Activated CD8-positive, alpha-beta T cell treated with anti-CD3 and anti-CD28 coated beads, Interleukin-2, amount 10 ng/mL, durations not matched to agents 7 days and 5 days (primary cell): ENCODE measurements at places on chromosomes 5 and 9. TPM values are rescaled to one million over a fixed set of nuclear protein-coding genes. Genes with fewer than 3 reads are reported as not detected.

DNA sequence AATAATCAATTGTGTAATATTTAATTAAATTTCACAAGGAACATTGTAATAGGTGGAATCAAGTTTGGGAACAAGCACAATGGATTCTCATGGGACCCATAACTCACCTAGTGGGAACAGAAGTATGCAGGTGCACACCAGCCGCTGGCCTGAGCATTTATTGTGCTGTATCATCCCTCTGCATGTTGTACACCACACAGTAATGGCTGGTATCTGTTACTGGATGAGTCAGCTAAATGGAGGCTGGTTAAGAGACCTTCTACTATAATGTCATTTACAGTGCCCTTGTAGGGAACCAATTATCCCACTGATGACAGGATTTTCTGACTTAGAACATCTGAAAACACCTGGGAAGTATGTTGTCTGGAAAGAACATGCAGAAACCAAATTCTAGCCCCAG, 3.2 kb upstream of the MAP3K1 start:
- no peak for DNase-seq

Gene MPDZ
- total RNA-seq: not detected

DNA sequence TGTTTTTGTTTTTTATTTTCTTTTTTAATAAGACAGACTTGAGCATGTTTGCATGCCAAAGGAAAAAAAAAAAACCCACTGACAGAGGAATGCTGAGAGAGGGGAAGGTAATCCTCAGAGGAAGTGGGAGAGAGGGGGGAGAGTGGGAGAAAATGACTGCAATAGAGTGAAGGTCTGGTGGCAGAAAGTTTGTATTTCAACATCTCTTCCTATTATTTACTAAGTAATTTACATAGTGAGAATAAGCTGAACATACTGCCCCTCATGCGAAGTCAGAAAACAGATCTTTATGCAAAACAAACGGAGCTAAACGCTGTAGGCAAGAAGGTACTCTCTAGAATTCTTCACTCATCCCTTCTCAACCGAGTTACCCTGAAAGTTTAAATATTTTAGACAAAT, 45.0 kb downstream of the ELL2 start:
- DNase-seq: no peak

Gene BHMT
- not detected for total RNA-seq

- no peak for DNase-seq
These were observed 627.1 kb downstream of the EFNA5 start for GRCh38 chr5:107043665-107044064.

GRCh38 chr5:15010936-15011335, 139.4 kb upstream of the ANKH start:
- DNase-seq: no peak

Gene FOXD4
- total RNA-seq: not detected

Gene MORN5
- not detected for total RNA-seq

GRCh38 chr9:26264709-26265601, 586.7 kb upstream of the TUSC1 start:
- no peak for DNase-seq

Gene PCDHB2
- total RNA-seq: not detected

Gene ROPN1L
- 2.2 TPM for total RNA-seq

DNA sequence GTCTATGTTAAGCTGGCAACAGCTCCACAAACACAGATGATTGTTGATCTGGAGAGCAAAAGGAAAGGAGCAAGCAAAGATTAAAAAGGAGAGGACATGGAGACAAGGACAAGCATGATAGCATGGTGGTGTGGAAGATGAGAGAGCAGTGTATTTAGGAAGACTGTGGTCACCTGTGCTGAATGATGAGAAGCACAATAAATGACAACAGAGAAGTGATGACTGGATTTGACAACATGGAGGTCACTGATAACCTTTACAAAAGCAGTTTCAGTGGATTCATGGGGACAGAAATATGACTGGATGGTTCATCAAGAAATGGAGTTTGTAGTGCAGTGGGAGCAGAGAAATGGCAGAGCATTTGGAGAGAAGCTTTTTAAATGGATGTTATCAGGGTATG, 20.2 kb downstream of the TTC33 start:
- DNase-seq: no peak

- DNase-seq: no peak
These were observed 79.4 kb downstream of the SPTLC1 start for GRCh38 chr9:92035687-92036410.

- DNase-seq: no peak
These were observed 1.7 kb upstream of the PLPPR1 start for GRCh38 chr9:101026824-101027223.

Gene SPOCK1
- total RNA-seq: not detected

- DNase-seq: no peak
These were observed 80.1 kb downstream of the EGFLAM start for GRCh38 chr5:38338455-38338854.

DNA sequence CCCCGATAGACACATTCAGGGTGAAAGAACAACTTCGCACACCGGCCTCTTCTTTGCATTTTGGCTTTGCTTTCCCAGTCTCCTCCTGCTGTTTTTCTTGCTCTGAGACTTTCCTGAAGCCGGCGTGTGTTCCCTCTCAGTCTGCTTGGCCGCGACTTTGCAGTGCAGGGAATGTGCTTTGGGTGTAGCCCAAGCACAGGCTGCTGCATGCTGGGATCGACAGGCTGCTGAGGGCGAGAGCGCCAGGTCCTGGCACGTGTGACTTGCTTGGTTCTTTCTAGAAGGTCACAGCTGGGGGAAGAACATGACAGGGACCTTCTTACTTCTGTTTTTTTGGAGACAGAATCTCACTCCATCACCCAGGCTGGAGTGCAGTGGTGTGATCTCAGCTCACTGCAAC, 40.6 kb downstream of the TENT4A start:
- no peak for DNase-seq

GRCh38 chr9:105278751-105279150, 34.3 kb downstream of the SLC44A1 start:
- DNase-seq: no peak

- DNase-seq: no peak
These were observed 154.7 kb downstream of the ATP10B start for GRCh38 chr5:160697281-160697680.

DNA sequence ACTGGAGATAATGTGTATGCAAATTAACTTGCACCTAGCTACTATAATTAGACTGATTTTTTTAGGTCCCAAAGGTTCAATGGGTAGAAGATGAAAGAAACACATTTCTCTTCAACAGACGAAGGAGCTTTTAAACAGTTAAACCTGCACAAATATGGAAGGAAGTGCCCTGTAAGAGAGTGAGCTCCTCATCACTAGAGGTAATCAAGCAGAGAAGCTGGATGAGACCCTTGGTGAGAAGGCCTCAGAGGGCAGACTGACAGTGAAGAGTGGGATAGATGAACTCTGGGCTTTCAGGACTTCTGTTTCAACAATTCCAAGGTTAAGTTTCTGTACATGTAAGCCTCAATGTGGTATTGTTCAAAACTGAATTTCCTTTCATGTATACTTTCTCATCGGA, 23.2 kb downstream of the PTPN3 start:
- no peak for DNase-seq

DNA sequence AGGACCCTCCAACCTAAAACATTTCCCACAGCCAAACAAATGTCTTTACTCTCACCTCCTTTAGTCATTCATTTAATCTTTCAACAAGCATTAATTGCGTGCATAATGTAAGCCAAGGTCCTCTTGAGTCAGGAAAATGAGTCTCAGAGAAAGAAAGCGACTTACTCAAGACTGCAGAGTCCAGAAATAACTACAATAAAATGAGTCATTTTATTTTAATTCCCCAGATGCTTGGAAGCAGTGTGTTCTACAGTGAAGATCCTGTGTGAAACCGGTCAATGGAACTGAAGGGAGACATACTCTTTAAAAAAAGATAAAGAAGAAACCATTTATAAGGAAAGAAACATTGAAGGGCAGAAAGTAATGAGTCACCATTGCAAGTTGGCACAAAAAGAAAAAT, 513.7 kb downstream of the CDK5RAP2 start:
- DNase-seq: no peak

DNA sequence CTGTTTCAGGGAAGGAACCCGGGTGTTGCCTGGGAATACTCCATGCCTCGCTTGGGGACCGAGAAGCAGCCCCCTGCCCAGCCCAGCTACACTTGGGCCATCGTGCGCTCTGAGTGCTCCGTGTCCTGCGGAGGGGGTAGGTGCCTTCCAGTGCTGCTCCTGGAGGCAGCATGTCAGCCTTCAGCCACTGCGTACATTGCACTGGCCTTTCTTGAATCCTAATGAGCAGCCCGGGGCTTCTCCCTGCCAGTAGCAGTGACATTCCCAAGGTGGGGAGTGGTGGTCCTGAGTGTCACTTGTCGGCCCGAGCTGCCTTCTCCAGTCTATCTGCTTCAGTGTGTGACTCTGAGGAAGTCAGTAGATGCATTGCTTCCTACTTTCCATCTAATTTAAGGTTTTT, 101.9 kb downstream of the ADAMTS16 start:
- DNase-seq: no peak

GRCh38 chr5:105684799-105685198, 1985.9 kb downstream of the EFNA5 start:
- DNase-seq: no peak

Gene SPATA31A3
- total RNA-seq: not detected

Gene GABRP
- not detected for total RNA-seq

DNA sequence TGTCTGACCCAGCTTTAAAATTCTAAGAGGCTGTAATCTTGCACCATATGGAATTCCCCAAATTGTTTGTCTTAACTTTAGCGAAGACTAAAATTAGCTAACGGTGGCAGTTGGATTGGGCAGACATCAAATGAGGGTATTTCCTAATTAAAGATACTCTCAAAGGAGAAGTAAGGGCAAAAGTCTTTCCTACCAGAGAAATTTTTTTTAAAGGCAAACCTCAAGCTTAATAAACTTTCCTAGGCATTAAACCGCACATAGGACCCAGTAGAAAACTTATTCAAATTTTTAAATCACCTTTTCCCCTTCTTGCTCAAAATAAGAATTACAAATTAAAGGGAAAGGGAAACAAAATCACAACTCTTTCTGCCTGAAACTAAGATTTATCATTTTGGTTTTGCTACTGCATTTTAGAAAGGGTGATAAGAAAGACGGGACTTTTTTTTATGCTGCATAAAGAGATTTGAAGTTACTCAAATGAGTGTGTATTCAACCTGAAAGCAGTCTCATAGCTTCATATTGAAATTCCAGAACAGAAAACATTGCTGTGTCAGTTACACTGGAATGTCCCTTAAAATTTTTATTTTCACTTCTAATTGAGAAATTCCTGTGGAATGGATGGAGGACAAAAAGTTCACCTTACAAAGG, 189.1 kb upstream of the PTGER4 start:
- DNase-seq: no peak

Gene ASS1
- 1.8 TPM for total RNA-seq

DNA sequence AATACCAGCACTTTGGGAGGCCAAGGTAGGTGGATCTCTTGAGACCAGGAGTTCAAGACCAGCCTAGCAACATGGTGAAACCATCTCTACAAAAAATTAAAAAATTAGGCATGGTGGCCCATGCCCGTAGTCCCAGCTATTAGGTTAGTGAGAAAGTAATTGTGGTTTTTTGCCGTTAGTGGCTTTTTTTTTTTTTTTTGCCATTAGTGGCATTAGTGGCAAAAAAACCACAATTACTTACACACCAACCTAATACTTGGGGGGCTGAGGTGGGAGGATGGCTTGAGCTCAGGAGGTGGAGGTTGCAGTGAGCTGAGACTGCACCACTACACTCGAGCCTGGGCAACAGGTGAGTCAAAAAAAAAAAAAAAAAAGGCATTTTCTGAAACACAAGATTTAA, 27.8 kb downstream of the MLANA start:
- no peak for DNase-seq

- no peak for DNase-seq
These were observed 11.1 kb downstream of the UBAP2 start for GRCh38 chr9:34037626-34038025.

- DNase-seq: no peak
These were observed 93.9 kb upstream of the DMRT1 start for GRCh38 chr9:747567-747966.

Gene SPINK1
- total RNA-seq: not detected

Gene PRRT1B
- not detected for total RNA-seq

DNA sequence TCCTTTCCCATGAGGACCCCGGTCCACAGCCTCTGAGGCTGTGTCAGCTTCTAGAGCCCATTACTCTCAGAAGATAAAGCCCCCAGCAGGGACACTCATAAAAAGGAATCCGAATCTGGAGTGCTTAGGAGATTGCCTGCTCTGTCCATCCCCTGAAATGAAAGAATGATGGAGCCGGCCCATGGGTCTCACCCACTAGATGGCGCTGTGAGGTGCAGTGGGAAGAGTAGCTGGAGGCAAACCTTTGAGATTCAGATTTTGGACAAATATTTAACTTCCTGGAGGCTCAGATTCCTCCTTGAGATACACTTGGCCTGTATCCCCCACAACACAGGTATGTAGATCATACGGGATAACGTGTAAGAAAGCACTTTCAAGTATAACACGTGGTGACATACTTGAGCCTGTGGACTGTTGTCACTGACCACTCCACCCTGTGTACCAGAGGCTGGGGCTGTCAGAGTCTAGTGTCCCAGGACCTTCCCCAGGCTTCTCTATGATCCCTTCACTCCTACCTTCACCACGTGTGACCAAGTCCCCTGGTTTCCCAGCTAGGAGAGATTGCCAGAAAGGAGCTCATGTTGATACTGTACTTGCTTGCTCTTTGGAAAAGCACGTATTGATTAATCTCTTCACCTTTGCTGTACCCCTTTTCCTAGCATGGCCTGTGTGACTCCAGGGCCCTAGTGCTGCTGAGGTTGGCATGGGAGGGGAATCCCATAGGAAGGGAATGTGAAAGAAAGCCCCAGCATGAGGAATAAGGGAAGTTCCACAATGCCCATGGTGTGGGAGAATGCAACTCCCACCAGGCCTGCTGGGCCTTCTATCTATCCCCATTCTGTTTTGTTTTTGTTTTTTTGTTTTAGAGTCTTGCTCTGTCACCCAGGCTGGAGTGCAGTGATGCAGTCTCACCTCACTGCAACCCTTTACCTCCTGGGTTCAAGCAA, 32.1 kb downstream of the TRMO start:
- peak; percentile 76 for DNase-seq

DNA sequence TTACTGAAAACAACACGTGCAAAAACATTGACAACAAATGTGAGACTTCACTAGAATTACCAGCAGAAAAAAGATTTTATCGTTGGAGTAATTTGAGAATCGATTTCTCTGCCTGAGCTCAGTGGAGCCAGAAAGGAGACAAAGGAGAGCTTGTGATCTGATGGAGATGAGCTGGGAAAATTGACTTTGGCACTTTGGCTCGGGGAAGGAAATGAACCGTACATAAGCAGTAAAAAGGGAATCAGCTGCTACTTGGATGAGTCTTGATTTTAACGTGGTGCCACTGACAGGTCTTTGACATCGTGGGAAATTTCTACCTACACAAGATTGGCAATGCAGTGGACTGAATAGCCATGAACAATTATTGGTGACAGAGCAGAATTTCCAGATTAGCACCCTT, 244.7 kb upstream of the RPS23 start:
- DNase-seq: no peak
